Head of caudate nucleus (tissue), 42 donors: ENCODE measurements at places on chromosomes 13 and 19.

- no peak for DNase-seq
Observed at GRCh38 chr13:95248953-95249352, 52.3 kb downstream of the ABCC4 start.

- peak; percentile 64 for DNase-seq
Observed at GRCh38 chr13:108915634-108916512, 286.5 kb downstream of the MYO16 start.

GRCh38 chr13:78201411-78201810 is 282.8 kb upstream of the EDNRB start:
- DNase-seq, result no peak

GRCh38 chr19:47190167-47190727 is 40.8 kb downstream of the BBC3 start:
- DNase-seq, result peak; percentile 36

GRCh38 chr13:29067306-29067945 is 247.3 kb downstream of the MTUS2 start:
- no peak for DNase-seq

GRCh38 chr19:13127051-13127450 is 9.0 kb downstream of the NACC1 start:
- no peak for DNase-seq

DNA sequence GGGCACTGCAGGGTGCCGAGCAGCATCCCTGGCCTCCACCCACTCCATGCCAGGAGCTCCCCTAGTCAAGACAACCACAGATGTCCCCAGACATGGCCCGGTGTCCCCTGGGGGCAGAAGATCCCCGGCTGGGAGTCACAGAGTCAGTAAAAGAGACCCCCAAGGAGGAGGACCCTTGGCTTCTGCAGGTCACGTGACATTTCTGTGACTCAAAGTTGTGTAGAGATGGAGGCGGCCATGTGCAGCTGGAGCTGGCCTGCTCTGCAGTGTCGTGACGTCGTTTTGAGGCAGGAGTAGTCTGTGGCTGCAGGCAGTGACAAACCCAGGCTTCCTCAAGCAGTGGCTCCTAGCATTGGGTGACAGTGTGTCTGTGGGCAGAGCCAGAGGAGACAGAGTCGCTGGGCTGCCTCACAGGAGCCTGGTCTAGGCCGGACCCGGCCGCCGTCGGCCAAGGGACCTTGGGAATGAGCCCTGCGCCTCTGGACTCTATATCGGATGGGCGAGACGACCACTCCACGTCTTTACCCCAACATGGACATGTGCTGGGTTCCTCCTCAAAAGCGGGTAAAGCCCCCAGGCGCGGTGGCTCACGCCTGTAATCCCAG is 7.7 kb upstream of the DIRAS1 start:
- no peak for DNase-seq

- DNase-seq, result no peak
Observed at GRCh38 chr13:98410612-98411011, 166.3 kb downstream of the STK24 start.

DNA sequence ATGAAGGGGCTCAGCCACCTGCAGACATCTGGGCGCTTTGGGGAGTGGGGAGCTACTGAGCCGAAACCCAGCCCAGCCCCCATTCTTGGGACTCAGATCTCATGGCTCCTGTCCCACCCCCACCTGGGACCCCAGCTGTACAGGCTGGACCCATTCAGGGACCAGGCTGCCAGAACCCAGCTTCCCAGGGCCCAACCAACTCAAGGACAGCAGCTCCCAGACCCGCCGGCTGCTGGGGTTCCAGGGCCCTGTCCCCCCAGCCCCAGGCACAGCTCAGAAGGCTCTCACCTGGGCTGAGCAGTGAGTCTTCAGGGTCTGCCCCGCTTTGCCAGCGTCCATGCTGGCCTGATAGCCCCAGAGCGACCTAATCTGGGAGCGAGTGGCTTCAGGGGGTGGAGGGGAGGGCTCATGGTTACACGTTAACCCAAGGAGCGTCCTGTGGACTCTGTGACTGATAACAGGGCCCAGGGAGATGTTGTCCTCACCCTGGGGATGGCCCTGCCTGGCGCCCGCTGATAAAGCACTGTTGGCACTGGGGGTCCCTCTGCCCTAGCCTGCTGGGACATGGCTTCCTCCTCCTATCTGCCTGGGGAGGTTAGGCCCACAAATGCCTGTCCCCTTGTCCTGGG is at the start of gene TMEM86B:
Gene TMEM86B (minus strand): TSS at position 361 of the 629 bp plus-strand sequence. CDS start 22 bp downstream, at position 339.
- DNase-seq, result no peak

GRCh38 chr13:44110091-44110621 is 230.5 kb downstream of the LACC1 start:
- DNase-seq, result no peak

GRCh38 chr13:25846222-25846984 is 205.4 kb downstream of the SHISA2 start:
- DNase-seq, result no peak

DNA sequence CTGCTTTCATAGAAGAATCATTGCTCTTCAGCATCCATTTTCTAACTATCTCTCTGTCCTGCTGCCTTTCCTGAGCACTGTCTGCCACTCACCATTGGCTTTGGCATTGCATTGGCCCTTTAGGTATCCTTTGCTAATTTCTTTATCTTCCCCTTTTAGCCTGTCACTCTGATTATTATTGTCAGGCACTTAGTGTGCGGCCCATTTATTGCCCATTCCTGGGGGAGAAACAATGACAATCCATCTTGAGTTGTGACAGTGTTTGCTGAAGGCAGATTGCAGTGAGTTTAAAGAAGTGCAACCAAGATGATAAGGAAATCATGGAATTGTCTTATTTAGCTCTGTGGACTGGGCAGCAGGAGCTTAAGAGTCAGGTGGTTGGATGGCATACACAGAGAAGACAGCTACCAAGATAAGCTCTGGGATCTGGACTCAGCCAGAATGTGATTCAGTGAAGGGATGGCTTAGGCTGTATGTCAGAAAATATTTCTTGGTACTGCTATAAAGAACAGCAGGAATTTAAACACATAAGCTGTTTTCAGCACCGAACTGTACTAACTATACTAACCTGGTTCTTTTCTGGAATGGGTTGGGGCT is 25.3 kb downstream of the B3GLCT start:
- DNase-seq, result no peak

- DNase-seq, result no peak
Observed at GRCh38 chr13:27644302-27644701, 22.6 kb downstream of the POLR1D start.

DNA sequence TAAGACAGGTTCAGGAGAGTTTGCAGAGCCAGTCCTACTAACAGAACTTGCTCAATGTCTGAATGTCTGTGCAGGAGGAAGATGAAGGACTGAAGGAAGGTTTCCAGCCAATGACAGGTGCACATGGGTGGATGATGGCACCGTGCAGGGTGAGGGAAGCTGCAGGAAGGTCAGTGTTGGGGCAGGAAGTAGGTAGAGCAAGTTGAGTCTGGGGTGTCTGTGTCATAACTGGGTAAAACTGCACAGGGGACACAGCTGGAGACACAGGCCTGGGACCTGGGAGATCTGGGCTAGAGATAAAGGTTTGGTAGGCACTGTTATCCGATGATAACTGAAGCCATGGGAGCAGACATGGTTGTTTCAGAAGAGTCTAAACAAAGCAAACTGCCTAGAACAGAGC is 116.9 kb downstream of the USP12 start:
- DNase-seq, result no peak

- peak; percentile 34 for DNase-seq
Observed at GRCh38 chr13:112725346-112726015, 35.6 kb downstream of the ATP11A start.

- no peak for DNase-seq
Observed at GRCh38 chr13:35499196-35499662, 22.7 kb upstream of the MAB21L1 start.

DNA sequence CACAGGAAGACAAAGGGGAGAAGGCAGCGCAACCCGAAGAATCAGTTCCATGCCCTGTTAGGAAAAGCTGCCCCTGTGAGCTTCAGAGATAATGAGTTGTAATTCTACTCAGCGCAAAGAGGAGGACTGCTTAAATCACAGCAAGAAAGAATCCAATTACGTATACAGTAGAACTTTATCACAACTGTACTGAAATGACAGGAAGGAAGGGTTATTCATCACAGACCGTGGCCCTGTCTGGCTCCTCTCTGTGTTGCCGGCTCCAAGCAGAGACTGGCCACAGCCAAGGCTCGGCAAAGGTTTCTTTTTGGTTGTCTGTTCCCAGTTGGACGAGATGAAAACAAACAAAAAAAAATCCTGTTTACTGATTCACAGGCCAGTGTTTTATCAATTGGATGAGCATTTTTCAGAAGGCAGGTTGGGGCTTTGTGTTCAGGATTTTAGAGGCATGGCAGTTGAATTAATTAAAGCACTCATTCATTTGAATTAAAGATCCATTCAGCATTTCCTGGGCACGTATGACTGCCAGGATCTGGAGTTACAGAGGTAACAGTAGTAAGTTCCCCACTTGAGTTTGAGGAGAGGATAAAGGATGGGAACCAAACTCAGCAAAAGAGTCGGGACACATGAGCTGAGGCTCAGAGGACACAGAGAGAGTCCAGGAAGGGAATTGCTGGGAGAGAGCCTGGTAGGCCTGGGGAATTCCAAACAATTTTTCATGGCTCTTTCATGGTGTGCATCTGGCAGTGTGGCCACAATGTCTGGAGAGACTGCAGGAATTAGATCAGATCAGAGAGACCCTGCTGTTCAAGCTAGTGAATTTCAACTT is 341.0 kb downstream of the DNAJC15 start:
- no peak for DNase-seq

DNA sequence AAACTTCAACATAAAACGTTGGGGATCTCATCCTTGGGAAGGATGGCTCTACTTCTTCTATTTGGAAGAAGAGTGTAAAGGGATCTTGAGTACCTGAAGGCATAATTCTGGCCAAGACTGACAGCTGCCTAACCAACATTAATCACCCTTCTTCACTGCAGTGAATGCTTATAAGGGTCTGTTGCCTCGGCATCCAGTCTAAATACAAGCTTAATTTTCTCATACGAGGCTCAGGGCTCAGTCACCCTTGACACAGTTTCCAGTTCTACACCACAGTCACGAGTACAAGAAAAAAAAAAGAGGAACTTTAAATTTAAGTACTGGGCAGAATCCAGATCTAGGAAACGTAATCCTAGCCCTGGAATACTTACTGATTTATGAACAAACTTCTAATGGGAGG is 9.0 kb downstream of the FPR3 start:
- DNase-seq, result no peak

DNA sequence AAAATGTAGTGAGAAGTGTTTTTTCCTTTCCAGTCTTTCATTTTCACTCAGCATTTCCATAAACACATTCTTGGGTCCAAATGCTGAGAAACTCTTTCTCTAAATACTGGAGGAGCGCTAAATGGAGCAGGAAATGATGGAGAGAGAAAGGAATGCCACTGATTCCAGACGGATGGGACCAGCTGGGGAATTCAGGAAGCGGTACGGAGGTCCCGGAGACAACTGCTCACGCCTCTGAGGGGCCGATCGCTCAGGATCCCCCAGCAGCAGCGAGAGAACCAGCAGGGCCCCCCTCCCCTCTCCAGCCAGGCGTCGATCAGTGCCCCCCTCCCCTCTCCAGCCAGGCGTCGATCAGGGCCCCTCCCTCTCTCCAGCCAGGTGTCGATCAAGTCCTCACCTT is 13.2 kb downstream of the RASA3 start:
- no peak for DNase-seq

- no peak for DNase-seq
Observed at GRCh38 chr19:362683-363082, 18.1 kb upstream of the MIER2 start.

DNA sequence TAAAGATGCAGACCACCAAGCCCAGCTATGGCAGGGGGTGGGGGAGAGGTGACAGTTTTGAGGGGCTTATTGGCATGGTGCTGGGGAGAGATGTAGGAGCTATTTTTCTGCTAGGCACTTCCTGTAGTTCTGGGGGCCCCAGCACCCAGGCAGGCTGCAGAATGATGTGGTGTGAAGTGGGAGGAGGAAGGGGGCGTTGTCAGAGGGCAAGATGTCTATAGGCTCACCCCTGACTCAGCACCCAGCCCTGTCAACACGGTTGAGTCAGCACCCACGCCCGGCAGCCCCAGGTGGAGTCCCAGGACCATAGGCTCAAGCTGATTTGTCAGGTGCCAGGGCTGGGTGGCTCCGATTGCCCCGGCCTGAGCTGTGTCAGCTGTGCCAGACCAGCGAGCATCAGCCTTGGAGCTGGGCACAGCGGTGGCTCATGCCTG is 5.8 kb downstream of the KLF2 start:
- DNase-seq, result no peak

DNA sequence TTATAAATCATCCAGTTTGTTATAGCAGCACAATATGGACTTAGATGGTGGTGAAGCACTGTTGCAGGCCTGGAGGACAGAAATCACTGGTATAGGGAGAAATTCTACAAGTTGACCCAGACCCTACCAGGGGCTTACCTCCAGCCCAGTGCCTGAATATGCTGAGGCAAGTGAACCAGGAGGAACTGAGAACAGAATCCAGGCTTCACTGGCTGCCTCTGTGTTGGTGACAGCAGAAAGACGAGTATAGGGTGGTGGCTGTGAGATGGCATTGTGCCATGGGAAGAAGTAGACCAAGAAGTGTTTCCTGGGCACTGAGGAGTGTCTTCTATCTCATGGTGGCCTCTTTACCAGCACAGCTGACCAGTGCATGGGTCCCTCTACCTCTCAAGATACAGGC is 15.9 kb upstream of the EID2 start:
- no peak for DNase-seq

DNA sequence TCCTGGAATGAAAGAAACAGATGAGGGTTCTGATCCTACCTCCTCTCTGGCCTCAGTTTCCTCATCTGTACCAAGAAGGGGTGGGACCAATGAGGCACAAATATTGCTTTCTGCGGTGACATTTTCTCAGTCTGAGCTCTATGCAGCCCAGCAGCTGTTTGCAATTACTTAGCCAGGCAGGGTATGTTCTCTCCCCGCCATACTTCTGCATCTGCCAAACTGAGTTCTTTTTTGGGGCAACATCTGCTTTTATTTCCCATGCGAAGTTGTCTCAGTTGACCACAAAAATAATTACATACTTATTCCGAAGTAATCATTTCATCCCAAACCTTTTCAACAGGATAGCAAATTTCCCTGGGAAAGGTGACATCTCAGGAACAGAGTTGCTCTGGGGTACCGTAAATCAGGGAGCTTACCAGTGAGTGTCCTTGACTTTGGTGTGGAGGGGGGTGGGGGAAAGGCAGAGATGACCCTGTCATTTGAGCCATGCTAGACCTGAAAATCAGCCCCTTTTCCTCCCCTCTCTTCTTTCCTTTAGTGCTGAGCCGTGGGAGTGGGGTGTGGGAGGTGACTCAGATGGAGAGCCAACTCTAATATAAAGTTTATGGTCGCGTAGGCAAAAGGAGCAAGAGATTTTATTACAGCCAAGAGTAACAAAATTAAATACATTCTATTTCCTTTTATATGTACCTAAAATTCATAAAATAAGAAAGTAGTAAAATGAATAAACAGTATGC is 165.7 kb upstream of the KL start:
- DNase-seq, result no peak

- DNase-seq, result peak; percentile 42
Observed at GRCh38 chr19:10230173-10230860, 814 bp downstream of the S1PR2 start.
